ENCODE measurements at places on chromosomes 3 and 15. TPM values are rescaled to one million over a fixed set of nuclear protein-coding genes. Genes with fewer than 3 reads are reported as not detected.

FAM107A gene
- not detected for total RNA-seq

DNA sequence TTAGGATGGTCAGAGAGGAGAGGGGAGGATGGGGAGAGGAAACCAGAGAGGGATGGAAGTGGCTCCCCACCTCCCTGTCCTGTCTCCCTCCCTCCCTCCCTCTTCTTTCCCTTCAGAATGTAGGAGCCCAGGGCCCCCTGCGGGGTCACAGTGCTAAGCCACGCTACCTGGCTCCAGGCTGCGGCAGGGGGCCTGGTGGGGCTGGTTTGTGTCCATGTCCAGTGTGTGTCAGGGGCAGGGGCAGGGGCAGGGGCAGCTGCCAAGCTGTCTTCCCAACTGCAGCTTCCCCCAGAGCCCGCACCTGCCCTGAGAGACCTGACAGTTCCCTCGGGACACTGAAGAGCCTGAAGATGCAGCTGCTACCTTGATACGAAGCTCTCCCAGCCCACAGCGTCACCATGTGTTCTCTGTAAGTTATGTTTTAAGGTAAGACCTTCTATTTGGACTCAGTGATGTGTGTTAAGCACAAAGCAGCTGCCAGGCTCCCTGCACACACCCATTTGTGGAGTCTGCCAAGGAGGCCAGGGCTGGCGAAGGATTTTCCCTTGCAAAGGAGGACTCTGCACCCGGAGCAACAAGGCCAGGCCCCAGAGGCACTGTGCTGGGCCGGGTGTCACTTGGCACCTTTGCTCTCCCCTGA is 121.8 kb upstream of the SMAD3 start:
- no peak for DNase-seq

LRTM1 gene
- total RNA-seq = not detected

GRIP2 gene
- not detected for total RNA-seq

DNA sequence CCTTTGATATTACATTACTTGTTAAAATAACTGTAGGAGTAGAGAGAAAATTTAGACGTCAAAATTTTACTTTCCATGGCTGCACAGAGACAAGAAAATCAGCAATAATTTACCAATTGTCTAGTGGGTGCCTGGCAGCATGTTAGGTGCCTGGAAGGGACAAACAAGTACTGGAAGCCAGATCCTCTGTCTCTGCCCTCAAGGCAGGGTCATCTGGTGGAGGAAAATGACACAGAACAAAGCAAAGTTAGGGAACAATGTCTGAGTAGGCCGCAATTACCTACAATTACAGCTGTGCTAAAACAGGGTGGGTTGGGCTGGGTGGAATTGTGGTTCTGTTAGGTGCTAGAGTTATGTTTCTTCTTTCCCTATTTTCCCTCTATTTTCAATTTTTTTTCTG is 7.4 kb downstream of the CCDC174 start:
- DNase-seq = no peak

All from T-cell (primary cell).